ENCODE measurements at places on chromosomes 3 and 15.

- DNase-seq = no peak
Measured at GRCh38 chr3:9196020-9196419, 53.4 kb downstream of the SRGAP3 start.

GRCh38 chr3:144852999-144853398, 881.4 kb downstream of the DIPK2A start:
- no peak for DNase-seq

DNA sequence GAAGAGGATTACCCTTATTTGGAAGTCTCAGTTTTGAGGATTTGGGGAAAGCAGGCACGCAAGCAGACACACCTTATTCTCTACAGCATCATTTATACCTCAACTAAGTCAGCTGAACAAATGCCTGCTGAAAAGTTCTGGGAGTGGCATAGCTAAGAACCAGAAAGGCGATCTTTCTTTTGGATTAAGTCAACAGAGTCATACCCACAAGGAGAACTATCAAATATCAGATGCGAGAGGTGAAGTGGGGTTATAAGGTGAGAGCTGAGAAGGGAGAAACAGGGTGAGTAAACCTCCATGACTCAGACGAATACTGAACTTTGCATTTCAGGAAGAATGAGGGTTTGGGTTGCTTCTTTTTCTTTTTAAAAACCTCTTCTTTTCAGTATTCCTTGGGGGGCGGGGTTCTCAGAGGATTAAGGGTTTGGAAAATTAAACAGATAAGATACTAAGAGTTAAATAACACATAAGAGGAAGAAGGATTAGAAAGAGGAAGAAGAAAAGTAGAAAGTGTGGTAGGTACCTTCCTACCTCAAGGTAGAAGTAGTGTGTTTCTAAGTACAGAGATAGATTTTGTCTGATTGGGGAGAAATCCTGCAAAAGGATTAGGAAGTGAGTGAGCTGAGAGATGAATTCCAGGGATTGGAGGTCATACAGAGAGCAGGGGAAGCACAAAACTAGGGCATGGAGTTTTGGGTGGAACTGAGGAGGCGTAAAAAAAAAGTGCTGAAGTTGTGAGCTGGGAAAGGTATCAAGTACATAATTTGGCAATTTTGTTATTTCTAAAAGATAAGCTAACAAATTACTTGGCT, 41.3 kb upstream of the ICE2 start:
- DNase-seq = no peak

DNA sequence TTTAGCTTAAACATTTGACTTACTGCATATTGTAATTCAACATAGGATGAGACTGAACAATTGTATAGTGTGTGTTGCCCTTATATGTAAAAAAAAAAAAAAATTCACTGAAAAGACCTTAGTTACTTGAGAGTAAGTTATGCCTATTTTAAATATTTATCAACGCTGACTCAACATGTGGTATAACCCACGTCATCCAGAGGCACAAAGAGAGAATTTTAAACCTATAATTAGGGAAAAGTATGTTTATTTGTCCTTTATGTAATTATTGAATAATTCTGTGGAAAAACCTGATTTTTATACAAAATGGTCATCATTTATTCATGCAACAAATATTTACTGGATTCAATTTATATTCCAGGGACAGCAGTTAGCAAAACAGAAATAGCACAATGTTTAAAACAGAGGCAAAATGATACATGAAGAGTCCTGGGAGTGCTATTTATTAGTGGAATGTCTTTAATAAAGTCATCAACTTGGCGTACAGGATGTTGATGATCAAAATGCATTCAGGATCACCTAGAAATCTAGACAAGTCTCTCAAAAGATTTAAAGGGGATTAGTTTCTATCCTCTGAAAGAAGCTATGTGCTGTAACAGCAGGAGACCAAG, 223.7 kb downstream of the PCCB start:
- no peak for DNase-seq

DNA sequence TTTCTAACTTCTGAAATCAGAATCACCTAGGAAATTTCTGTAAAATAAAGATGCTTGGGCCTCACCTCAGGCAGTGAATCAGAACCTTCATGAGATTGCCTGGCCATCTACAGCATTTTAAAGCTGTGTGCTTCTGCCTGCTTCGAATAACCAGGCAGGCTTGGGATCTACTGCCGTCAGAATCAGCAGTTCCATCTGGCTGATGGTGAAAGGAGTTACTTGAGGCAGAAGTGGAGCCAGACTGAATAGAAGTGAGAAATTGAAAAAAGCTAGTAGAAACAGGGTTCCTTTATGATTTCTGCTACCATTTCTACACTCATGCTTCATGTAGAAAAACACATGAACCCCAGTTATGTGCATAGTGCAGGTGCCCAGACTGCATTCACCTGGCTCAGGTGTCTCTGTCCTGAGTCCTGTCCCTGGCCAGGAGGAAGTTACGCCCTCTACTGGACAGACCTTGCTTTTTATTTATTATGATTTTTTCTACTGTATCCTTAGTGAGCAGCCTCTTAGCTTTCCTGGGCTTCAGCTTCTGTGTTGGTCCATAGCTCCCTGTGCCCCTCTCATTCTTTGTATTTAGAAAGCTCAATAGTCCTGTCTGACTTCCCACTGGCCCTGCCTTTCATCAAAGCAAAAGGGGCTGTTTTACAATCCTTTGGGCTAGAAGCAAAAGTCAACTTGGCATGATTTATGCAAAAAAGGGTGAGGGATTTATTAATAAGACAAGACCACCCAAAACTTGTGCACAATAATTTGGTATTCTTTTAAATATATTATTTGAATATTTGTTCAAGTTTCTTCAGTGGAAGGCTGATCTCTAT, 200.8 kb upstream of the GOLGA6L4 start:
- DNase-seq = no peak

DNA sequence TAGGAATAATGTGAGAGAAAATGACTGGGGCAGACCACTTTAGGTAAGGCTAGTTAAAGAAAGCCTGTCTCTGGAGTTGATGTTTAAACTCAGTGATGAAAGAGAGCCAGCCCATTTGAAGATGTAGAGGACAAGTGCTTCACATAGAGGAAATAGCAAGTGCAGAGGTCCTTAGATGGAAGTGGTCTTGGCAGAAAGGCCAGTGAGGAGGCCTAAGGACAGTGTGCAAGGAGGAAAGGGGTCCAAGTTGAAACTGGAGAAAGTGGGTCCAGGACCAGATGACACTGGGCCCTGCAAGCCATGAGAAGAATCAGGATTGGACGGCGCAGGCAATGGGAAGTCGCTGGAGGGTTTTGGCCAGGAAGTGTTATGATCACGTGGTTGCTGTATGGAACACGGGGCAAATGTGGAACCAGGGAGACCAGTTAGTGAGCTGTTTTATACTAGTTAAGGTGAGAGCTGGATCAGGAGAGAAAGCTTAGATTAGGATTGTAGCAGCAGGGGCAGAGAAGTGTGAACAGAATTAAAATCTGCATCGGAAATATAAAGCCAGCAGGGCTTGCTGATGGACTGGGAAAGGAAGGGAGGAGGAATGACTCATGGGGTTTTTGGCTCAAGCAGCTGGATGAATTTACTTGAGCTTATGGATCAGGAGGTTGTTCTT, 48.0 kb upstream of the SCAANT1 start:
- no peak for DNase-seq

DNA sequence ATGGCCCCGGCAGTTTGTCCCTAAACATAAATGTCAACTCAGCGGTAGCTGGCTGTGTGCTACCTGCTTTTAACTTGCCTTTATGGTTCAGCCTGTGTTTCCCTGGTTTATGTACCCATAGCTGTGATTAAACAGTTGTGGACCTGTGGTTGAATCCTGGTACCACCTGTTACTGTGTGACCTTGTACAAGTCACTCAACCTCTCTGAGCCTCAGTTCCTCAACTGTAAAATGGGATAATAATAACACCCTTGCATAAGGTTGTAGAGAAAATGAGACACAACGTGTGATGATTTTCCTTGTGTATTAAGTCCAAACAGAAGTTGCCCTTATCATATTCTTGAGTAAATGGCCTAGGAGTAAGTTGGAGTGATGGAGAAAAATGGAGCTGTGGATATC, 6.3 kb downstream of the GALNT15 start:
- no peak for DNase-seq

DNA sequence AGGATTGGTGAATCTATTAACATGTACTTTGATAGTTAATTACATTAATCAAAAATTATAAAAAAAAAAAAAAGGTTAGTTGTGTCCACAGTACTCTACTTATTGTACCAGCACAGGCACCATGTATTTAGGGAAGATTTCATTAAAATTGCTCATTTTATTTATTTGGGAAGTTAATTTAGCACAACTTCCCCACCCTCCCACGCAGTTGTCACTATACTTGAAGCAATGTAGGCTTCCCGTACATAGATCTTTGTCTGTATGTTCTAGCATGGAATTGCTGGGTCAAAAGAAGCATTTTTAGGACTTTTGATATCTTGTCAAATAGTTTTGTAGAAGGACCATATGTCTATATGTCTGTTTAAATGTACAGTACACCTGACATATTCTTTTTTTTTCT, 4.4 kb downstream of the GPR27 start:
- no peak for DNase-seq

DNA sequence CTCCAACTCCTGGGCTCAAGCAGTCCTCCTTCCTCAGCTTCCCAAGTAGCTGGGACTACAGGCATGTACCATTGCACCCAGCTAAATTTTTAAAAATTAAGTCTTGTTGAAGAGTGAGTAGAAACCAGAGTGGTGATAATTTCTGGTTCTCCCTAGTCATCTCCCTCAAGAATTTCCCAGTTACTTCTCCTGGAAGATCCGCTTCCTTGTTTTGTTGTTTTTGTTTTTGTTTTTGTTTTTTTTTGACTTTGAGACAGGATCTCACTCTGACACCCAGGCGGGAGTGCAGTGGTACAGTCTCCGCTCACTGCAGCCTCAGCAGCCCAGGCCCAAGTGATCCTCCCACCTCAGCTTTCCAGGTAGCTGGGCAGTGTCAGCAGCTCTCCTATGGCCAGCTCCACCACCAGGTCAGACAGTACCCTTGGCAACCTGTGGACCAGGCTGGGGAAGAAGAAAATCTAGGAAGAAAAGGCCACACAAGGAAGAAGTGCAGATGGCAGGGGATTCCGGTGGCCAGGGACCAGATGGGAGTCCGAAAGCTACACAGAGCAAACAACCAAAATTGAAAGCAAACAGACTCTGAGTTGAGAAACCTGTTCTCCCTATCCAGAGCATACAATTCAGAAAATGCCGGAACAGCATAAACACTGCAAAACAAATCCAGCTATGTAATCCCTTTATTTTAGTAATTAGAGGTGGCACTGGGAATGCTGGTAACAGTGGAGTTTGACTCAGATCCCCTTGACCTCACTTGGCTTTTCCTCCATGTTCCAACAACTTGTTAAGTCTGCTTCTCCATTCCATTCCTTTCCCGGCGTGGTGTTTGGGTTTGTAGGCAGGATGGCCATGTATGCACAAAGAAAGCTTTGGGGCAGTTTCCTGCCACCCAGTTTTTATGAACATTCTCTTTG, 266.6 kb upstream of the CTDSPL start:
- no peak for DNase-seq

DNA sequence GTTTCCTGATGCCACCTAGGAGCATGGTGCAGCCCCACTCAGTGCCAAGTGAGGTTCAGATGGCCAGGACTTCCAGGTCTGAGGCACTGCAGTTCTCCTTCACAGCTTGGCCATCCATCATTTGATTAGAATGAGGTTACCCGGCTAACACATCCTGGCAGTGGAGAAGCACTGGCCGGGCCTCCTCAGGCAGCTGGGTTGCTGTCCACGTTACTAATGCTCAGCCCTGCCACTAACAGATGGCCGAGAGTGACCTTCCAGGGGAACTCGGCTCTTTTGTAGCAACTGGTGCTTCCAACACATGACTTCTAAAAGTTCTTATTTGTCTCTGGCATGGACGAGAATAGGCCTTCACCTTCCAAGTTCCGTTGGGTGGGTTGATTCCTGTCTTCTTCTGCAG, 204.6 kb upstream of the CFAP20DC start:
- DNase-seq = no peak

DNA sequence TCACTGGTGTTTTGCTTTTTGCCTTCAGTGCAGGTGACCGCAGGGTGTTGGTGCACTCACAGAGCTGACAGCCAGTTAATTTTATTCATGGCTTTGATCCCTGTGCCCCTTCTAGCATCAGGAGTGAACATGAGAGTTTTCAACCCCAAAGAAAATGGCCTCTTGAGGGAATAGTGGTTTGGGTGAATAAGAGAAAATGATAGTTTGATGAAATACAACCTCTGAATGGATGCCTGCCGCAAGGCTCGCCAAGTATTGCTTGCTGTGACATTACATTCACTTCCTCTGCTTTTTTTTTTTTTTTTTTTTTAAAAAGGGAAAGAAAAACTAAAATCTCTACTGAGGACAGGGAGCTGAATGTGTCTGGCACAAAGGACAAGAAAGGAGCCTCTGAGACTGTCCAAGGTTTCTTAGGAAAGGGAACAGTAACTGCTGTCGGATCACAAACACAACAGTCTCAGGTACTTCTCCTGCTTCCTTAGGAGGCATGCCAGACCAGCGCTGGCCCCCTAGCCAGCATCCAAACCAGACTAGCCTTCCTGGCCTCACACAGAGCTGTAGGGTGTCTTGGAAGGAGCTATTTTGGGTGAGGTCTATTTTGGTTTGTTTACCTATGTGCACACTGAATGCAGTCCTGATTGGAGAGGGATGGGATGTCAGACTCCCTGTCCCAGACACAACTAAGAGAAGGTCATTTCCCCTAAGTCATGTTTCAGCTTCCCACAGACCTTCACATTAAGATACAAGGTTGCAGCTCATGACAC, 29.0 kb downstream of the CCDC80 start:
- no peak for DNase-seq

DNA sequence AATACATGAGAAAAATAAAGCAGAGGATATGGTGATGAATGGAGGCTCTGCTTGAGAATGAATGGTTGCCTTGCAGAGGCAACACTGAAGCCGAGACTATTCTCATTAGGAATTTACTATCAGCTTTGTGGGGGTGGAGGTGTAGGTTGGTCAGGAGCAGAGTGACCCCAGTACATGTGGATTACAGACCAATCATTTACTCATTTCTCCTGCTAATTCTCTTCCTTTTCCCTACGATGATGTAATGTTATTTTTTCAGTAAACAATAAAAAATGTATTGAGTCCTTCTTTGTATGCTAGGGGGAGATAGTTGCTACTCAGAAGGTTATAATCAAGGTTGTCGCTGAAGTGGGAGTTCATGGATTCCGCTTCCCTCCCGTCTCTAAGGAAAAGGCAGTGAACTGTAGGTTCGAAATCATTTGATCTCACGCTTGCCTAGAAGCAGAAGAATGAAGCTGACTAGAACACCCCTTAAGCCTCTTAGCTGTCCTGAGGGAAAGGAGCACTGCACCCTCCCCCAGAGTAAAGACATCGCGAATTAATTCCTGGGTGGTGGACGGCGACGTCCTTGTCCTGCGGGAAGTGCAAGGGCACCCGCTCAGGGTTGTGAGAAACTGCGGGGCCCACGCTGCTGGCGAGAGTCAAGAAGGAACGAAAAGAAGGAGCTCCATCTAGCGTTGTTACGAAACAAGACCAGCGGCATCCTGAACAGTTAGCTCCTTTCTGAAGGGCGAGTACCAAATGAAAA, 213.2 kb upstream of the PFN2 start:
- no peak for DNase-seq

DNA sequence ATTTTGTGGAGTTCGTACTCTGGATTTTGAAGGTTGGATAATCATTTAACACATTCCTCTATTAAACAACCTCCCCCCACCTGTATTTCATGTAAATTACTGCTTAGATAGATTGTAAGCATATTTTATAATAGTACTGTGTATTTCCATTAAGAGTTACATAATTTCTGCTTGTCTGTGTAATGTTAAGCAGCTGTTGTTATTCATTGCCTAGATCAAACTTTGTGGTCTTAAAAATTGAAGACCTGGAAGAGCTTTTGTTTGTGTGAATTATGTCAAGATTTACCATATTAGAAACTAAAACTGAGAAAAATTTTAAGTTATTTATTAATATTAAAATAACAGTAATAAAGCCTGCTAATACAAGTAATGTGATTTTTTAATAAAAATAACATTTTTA, 11.1 kb downstream of the SETD5 start:
- no peak for DNase-seq

GRCh38 chr3:126052196-126053058, 31.5 kb downstream of the SLC41A3 start:
- no peak for DNase-seq

Measured in cortex of kidney (tissue), 1 donor.